ENCODE measurements at places on chromosomes 13 and 19.

DNA sequence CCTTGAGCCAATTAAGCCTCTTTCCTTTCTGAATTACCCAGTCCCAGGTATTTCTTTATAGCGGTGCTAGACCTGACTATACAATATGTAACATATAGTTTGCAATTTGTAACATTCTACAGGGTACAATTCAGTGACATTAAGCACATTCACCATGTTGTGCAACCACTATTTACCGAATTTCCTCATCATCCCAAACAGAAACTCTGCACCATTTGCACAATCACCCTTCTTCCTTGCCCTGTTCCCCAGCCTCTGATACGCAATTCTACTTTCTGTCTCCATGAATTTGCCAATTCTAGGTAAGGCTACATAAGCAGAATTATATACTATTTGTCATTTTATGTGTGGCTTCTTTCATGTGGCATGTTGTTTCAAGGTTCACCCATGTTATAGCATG, 13.7 kb upstream of the SIGLEC10 start:
- DNase-seq: no peak

- DNase-seq: no peak
These were observed 119.2 kb downstream of the KLF5 start for GRCh38 chr13:73177916-73178565.

DNA sequence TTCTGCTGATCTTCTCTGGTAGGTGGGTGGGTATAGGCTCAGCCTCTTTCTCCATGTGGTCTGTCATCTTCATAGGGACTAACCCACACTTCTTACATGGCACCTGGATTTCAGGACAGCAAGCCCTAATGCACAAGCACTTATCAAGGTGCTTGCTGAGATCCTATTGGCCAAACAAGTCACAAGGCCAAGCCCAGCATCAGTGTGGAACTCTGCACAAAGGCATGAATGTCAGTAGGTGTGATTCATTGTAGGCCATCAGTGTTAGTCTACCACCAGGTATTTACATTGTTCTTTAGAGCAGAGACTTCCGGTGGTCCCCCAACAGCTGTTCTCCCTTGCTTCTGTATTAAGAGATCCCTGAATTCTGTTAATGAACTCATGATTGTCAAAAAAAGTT, 8.3 kb upstream of the RB1 start:
- no peak for DNase-seq

GRCh38 chr13:104286566-104287290, 1220.5 kb upstream of the SLC10A2 start:
- DNase-seq: no peak

GRCh38 chr13:86572115-86572514, 772.9 kb upstream of the SLITRK6 start:
- DNase-seq: peak; percentile 64

DNA sequence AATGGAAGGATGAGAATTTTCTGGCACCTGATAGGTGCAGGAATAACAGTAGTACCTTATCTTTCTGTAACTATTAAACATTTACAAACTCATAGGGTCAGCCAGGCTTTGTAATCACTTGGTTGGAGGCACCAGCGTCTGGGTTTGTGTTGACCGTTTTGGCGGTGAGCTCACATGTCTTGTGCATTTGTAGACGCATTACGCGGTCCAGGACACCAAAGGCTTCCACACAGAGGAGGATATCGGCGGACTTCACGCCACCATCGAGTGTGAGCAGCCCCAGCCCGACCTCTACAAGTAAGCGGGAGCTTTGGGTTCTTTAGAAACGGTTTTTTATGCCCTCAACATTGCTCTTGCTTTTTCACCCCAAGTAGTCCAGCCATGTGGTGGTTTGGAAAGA, 129.3 kb downstream of the ATP11A start:
- DNase-seq: no peak

DNA sequence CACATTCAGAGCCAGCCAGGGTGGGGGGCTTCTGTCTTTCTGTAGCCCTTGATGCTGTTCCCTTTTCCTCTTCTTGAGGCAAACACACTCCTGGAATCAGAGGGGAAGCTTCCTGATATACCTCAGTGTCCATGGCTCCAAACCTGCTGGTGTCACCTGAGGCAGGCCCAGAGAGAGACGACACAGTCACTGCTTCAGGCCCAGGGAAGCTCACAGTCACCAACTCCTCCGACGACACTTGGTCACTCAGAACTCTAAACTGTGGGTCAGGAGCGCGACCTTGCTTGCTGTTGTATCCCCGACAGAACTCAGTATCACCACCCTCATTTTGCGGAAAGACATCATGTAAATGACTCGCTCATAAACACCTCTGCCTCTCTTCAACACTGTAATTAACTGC, 1.1 kb downstream of the ATP13A1 start:
- DNase-seq: peak; percentile 36

GRCh38 chr13:23666582-23666981, 96.4 kb downstream of the TNFRSF19 start:
- DNase-seq: no peak

DNA sequence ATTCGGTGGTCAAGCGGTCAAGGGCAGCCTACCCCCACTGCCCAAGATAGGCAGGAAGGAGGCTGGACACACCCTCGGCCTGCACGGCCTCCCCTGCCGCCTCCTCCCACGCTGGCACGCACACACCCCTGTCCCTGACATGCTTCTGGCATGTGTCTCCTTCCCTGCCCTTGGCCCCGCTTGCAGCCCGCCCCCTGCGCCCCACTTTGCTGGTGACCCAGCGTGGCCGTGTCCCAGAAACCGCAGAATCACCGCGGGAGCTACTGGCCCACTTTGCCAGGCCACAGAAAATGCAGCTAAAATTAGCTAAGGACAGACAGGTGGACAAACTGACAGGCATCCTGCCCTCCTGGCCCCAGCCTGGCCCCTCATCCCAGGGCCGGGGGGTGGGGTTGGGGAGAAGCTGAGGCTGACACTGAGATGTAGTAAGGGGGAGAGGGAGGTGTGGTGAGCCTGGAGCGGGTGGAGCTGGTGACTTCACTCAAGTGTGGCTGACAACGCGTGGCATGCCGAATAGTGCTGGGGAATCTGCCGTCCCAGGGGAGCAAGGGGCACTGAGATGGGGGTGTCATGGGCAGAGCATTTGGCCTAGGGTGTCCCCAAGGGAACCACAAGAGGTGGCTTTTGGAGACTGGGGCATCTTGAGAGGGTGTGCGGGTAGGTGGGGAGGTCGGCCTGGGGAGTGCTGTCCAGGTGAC, 2.4 kb downstream of the SHANK1 start:
- no peak for DNase-seq

DNA sequence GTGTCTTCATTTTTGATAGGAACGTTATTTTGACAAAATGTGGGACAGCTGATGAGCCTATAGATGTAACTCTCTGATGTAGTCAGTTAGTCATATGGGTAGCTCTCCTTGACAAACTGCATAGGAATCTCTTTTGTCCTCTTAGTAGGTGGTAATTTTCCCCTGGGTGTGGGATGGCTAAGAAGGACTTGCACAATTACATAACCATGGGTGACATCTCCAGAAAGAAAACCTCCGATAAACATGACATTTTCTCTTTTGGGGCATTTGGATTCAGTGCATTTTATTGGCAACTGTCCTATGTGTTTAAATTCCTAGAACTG, 41.8 kb downstream of the IGFL3 start:
- DNase-seq: peak; percentile 39

- DNase-seq: no peak
These were observed 447.7 kb downstream of the GPC6 start for GRCh38 chr13:93674337-93674755.

DNA sequence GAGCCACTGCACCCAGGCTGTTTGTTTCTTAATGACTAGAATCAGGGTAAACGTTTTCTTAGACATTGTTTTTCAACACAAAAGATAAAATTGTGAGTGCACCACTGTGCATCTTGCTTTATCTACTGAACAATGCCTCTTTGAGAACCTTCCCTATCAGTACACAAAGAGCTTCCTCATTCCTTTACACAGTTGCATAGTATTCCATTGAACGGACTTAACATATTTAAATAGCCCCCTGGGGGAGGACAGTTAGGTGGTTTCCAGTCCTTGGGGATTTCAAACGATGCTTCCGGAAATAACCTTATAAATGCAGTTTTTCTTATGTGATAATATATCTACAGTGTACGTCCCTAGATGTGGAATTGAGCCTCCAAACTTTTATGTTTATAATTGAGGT, 8.6 kb downstream of the POLD1 start:
- DNase-seq: no peak

GRCh38 chr19:31285744-31286143, 63.5 kb downstream of the TSHZ3 start:
- DNase-seq: no peak

DNA sequence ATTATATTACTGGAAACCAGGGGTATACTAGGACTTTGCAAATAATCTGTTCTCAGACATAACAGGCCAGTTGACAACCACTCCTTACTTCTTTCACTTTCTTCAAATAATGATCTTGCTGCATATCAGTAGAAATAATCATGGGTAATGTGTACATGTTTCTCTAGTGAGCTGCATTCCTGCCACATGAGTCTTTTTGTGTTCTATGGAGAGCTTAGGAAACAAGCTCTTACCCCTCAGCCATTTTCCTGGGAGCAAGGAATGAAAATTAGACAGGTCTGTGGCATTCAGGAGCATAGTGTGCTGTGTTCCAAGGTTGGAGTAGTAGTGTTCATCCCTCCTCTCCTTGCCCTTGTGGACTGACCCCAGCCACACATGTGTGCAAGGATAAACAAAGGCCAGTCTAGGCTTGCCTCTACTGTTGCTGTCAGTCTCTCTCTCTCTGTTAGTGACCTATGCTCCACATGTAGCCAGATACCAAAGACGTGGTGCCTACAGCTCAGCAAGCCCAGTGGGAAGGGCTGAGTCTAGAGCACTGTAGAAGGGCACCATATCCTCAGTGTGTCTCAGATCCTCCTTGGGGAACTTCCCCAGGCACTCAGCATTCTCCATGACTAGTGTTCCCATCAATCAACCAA, 11.5 kb upstream of the OXGR1 start:
- no peak for DNase-seq

DNA sequence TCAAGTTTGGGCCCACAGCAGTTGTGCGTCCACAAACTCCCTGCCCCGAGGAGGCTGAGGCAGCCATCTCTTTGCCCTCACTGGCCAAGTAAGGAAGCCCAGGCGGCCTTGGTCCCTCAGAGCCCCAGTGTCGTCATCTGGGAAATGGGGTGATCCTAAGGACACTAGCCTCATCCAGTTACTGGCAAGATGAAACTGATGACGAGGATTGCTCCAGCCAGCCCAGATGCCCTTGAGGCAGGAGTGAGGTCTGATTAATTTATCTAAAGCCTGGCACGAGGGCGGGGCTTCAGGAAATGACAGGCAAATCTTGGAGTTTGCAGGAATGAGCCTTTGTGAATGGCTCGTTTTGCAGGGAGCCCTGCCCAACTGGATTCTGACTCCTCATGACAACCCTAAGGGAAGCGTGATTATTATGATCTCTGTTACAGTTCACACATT, 5.6 kb downstream of the LIPE start:
- peak; percentile 65 for DNase-seq
